ENCODE measurements at places on chromosomes 13 and 19.

- DNase-seq, result no peak
Observed at GRCh38 chr19:30064771-30065494, 122.9 kb downstream of the URI1 start.

- DNase-seq, result no peak
Observed at GRCh38 chr13:99087954-99088491, 110.2 kb upstream of the DOCK9 start.

DNA sequence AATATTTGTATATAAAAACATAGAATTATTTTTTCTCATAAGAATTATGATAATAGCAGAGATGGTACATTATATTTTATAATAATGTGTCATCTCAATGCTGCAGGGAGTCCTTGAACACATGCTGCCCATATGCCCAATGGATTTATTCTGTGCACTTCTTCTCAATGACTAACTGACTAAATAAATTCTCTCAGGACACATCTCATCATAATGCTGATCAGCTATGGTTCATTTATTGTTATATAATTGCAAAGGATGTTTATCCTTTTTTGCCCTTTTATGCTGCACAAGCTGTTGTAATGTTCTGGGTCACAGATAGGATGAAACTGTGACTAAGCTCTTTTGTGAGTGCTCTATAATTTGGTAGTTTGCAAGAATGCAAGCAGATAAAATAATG lies 1273.3 kb upstream of the ATXN8OS start:
- DNase-seq, result no peak

- DNase-seq, result peak; percentile 47
Observed at GRCh38 chr13:43260999-43261398, 237.6 kb downstream of the DNAJC15 start.

- DNase-seq, result no peak
Observed at GRCh38 chr13:36068566-36068965, 62.6 kb downstream of the DCLK1 start.

- DNase-seq, result no peak
Observed at GRCh38 chr13:112880976-112881540, 88.0 kb upstream of the MCF2L start.

- peak; percentile 88 for DNase-seq
Observed at GRCh38 chr13:114282041-114282670, 755 bp downstream of the UPF3A start.

DNA sequence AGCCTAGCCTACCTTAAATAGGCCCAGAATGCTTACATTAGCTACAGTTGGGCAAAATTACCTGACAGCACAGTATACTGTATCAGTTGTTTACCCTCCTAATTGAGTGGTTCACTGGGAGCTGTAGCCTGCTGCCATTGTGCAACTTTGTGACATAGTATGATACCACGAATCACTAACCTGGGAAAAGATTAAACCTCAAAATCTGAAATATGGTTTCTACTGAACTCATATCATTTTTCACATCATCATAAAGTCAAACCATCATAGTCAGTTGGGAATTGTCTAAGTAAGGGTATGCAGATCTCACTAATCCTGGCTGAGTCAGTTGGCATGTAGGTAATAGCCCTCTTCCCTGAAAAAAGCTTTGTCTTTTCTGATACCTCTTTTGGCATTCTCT lies 9.2 kb downstream of the PAN3 start:
- DNase-seq, result no peak

DNA sequence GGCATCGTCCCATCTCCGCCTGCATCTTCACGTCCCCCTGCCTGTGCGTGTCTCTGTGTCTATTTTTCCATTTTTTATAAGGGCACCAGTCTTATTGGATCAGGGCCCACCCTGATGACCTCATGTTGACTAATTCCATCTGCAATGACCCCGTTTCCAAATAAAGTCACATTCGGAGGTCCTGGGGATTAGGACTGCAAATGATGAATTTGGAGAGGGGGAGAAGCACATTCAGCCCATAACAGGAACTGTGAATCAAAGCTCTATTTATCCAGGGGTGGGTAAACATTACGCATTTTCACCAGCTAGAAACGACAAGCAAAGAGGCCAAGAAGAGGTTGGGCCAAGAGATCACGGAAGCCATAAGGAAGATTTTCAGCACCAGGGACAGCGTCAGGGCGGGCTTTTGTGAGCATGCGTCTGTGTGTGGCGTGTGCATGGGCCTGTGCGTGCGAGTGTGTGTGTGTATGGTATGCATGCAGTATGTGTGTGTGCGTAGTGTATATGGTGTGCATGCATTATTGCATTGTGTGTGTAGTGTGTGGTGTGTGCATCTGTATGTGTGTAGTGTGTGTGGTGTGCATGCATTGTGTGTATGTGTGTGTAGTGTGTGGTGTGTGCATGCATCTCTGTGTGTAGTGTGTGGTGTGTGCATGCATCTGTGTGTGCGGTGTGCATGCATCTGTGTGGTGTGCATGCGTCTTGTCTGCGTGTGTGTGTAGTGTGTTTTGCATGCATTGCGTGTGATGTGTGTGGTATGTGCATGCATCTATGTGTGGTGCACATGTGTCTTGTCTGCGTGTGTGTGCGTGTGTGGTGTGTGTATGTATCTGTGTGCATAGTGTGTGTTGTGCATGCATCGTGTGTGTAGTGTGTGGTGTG lies 19.6 kb downstream of the CELF5 start:
- DNase-seq, result peak; percentile 69

DNA sequence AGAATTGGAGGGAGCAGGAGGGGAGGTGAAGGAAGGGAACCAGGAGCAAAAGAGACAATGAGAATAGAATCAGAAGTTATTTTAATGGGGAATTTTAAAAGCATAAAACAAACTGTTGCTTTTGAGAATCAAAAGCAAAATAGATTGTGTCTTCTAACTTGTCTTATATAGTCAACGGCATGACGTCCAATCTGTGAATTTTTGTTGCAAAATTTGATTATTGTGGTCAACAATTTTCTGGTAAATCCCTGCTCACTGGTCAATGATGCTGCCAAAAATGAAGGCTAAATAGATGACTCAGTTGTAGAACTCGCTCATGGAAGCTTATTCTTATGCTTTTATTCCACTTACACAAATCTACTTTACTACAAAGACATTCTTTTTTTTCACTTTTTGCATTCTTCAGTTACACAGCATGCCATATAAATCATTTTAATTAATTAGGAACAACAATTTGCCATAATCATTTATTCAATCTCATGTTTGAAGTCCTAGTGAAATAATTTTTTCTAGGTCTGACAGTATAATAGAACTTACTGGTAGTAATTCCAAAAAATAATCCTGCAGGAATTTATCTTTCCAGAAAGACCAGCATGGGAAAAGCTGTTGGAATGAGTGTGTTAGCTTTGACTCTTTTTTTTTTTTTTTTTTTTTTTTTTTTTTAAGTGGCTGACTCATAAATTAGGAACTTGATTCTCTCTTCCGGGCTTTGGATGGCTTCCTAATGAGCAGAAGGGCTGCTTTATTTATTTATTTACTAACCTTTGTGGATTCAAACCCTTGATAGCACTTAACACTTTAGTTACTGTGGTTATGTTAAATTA lies 256.9 kb downstream of the SPRY2 start:
- peak; percentile 75 for DNase-seq

GRCh38 chr13:33483471-33483870 lies 197.9 kb upstream of the STARD13 start:
- DNase-seq, result no peak

DNA sequence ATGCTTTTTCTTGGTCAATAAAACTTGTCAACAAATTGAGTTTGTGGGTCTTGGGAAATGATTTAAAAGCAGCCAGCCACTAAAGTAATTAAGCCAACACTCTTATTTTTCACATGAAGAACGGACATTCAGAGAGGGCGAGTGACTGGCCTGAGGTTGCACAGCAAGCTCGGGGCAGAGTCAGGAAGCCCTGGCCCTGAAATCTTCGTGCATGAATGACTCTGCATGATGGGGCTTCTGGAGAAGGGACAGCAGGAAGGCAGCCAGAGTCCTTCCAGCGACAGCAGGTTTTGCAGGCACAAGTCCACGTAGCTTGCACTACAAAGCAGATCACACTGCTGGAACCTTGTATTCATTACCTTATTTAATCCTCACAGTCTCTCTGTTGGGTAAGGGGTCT lies 232.5 kb downstream of the ZNF536 start:
- DNase-seq, result no peak

- DNase-seq, result peak; percentile 100
Observed at GRCh38 chr19:11346104-11346940, at the start of the genes CCDC159 and TMEM205. Gene CCDC159 (plus strand): TSS chr19:11346519. CDS start chr19:11346607, 88 bp downstream. Gene TMEM205 (minus strand): TSS chr19:11346268. CDS start chr19:11345619, 649 bp downstream.

GRCh38 chr19:44576843-44577565 lies 36.4 kb upstream of the IGSF23 start:
- peak; percentile 24 for DNase-seq

- peak; percentile 31 for DNase-seq
Observed at GRCh38 chr19:33393286-33394005, 19.9 kb downstream of the CEBPG start.

GRCh38 chr13:41196011-41196410 lies 1.6 kb upstream of the KBTBD7 start:
- no peak for DNase-seq

DNA sequence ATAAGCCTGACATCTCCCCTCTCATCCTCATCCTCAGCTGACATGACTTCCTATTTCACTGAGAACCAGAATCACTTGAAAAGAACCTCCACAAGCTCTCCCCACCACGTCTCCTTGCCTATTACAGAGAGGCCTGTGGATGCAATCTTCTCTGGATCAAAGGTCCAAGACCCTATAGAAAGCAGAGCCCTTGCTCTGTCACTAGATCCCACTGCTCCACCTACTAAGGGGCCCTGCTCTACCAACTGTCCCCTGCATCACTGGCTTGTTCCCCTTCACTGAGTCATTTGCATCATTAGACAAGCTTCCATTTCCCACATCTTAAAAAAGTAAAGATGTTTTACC lies 40.8 kb downstream of the RCBTB2 start:
- DNase-seq, result no peak
